Placental epithelial cell (primary cell): ENCODE measurements at places on chromosomes 3 and 15. TPM values are rescaled to one million over a fixed set of nuclear protein-coding genes. Genes with fewer than 3 reads are reported as not detected.

Gene MGA
- total RNA-seq: 33.4 and 37.3 TPM in 2 replicates

Gene MCTP2
- 10.2 and 20.0 TPM in 2 replicates for total RNA-seq

Gene CHRD
- under 0.01 TPM in 1 of 2 replicates, not detected in the other for total RNA-seq

Gene TNFSF10
- total RNA-seq: not detected in 2 replicates

Gene SEMA4B
- total RNA-seq: 31.0 and 59.7 TPM in 2 replicates

Gene KAT2B
- total RNA-seq: 20.6 and 38.1 TPM in 2 replicates

Gene LCTL
- total RNA-seq: under 0.01 and 0.43 TPM in 2 replicates

Gene AMOTL2
- total RNA-seq: 112 and 300 TPM in 2 replicates

Gene RARB
- under 0.01 TPM in 1 of 2 replicates, not detected in the other for total RNA-seq

Gene CAPN3
- 2.0 and 5.1 TPM in 2 replicates for total RNA-seq

Gene SH2D7
- total RNA-seq: not detected in 2 replicates

Gene SNTN
- not detected in 2 replicates for total RNA-seq

Gene CLDN1
- total RNA-seq: 0.11 TPM in 1 of 2 replicates, not detected in the other

Gene SYNPR
- total RNA-seq: not detected in 2 replicates

Gene KLHL40
- not detected in 2 replicates for total RNA-seq

Gene DMXL2
- total RNA-seq: 17.0 and 22.4 TPM in 2 replicates

Gene LRRC31
- total RNA-seq: not detected in 2 replicates

Gene ZDHHC23
- 1.6 and 3.5 TPM in 2 replicates for total RNA-seq

Gene C3orf80
- total RNA-seq: 0.11 TPM in 1 of 2 replicates, not detected in the other

Gene JAGN1
- total RNA-seq: 53.0 and 72.9 TPM in 2 replicates

Gene GOLGA8S
- under 0.01 TPM in 1 of 2 replicates, not detected in the other for total RNA-seq

Gene MYH15
- 0.39 and 4.1 TPM in 2 replicates for total RNA-seq

Gene LTK
- total RNA-seq: under 0.01 TPM in 1 of 2 replicates, not detected in the other

Gene CHST13
- total RNA-seq: not detected in 2 replicates

Gene SEC11A
- 109 and 149 TPM in 2 replicates for total RNA-seq

Gene LRRC3B
- not detected in 2 replicates for total RNA-seq

Gene KCNH8
- total RNA-seq: not detected in 2 replicates

Gene TP63
- total RNA-seq: under 0.01 TPM in 1 of 2 replicates, not detected in the other

Gene GABPB1
- total RNA-seq: 23.9 and 32.4 TPM in 2 replicates

Gene GPR171
- total RNA-seq: not detected in 2 replicates

Gene LRRC49
- total RNA-seq: 6.5 and 6.7 TPM in 2 replicates

Gene ABI3BP
- total RNA-seq: 17.0 and 36.5 TPM in 2 replicates

Gene USP13
- total RNA-seq: 4.0 and 7.5 TPM in 2 replicates

Gene PRRT3
- total RNA-seq: 1.8 and 3.1 TPM in 2 replicates

Gene RLBP1
- not detected in 2 replicates for total RNA-seq

Gene TMEM212
- total RNA-seq: 0.22 TPM in 1 of 2 replicates, not detected in the other

Gene ATP13A5
- not detected in 2 replicates for total RNA-seq

Gene TAGLN3
- total RNA-seq: not detected in 2 replicates

Gene ITIH1
- total RNA-seq: not detected in 2 replicates

Gene ZPLD1
- not detected in 2 replicates for total RNA-seq

Gene SV2B
- total RNA-seq: not detected in 2 replicates

Gene CLEC3B
- 1.4 TPM in 1 of 2 replicates, not detected in the other for total RNA-seq

Gene EFHB
- total RNA-seq: 1.6 TPM in 1 of 2 replicates, not detected in the other

Gene LYZL4
- total RNA-seq: 0.39 TPM in 1 of 2 replicates, not detected in the other

Gene RAB6B
- total RNA-seq: under 0.01 and 0.33 TPM in 2 replicates

Gene FEZF2
- total RNA-seq: not detected in 2 replicates

Gene GP9
- not detected in 2 replicates for total RNA-seq
